ENCODE measurements at places on chromosomes 11 and 22.

DNA sequence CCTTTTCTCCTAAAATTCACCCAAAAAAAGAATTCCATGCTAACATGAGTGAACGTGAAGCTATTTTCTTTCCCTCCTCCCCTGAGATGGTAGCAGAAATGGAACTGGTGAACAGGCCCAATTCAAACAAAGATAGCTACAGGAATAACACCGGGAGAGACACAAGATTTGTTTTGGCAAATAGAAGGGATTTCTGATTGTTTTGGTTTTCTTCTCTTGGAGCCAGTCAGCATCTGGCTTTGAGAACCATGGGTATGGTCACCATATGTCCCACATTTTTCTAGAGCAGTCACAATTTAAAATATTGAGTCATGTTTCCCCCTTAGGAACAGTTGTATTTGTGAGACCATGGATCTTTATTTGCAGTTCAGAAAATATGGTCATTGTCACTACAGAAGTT, 214.1 kb downstream of the FAM76B start:
- no peak for DNase-seq

DNA sequence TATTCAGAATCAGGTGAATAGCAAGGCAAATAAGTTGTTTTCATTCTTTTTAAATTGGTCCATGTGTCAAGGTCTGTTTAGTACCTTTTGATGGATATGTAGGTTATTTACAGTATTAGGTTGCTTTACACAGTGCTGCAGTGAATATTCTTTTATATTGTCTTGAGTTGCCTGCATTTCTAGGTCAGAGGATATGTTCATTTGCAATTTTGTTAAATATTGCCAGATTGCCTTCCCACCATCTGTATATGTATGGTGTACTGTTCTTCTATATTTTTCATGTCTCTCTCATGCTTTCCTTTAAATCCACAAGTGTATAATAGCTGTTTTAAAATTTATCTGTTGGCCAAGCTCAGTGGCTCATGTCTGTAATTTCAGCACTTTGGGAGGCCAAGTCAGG, 24.6 kb downstream of the HIPK3 start:
- DNase-seq: no peak

DNA sequence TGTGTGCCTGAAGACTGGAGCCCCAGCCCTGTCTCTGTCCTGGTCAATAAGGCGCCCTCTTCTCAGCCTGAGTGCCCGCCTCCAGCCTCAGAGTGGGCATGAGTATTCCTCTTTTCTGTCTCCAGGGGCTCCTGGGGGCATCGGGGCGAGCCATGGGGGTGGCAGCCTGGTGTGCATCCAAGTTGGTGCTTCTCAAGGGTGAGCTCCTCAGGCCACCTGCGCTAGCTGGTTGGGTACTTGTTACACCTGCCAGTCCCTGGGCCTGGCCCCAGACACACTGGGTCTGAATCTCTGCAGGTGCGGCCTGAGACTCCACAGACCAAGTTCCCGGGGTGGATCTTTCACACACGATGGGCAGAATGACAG, 168.6 kb upstream of the B3GAT1 start:
- DNase-seq: no peak

DNA sequence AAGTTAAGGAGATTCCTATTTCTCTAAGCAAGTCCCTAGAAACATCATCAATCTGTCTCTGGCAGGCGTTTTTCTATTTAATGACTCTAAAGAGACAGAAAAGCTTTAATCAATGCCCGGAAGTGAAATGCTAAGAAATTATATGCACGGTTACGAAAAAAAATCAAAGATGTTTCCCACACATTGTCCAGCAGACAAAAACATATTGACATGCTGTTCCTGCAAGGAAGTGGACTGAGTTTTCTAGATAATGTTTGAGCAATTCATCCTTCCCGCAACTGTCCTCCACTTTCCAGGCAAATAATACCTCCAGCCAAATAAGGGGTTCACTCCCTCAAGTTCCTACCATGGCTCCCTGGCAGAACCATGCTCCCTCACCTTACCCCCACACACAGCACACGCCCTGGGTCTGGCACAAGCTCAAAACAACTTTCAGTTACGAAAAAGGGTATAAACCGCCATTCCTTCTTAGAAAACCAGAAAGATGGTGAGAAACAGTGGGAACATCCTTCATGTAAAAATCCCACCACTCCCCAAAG, 29.6 kb downstream of the GALNT18 start:
- DNase-seq: no peak

- DNase-seq: no peak
Observed at GRCh38 chr11:83681906-83682610, 395.9 kb upstream of the CCDC90B start.

GRCh38 chr11:79296141-79296540, 144.7 kb downstream of the TENM4 start:
- DNase-seq: peak; percentile 70

- peak; percentile 55 for DNase-seq
Observed at GRCh38 chr11:41309716-41310115, 149.7 kb downstream of the LRRC4C start.

DNA sequence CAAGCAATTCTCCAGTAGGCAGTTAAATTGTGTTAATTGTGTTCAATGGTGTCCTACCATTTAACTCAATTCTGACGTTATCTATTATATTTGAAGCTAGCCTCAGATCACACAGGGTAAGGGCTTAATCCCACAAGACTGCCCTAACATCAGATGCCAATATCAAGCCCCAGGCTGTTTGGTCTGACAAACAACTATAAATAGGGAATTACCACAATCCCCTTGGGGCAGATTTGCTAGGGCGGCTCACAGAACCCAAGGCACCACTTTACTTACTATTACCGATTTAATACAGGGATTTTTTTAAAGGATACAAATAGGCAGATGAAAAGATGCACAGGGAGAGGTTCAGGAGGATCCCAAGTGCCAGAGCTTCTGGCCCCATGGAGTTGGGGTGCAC, 678.4 kb downstream of the OPCML start:
- no peak for DNase-seq

- peak; percentile 83 for DNase-seq
Observed at GRCh38 chr22:27032091-27032761, 374.8 kb downstream of the MIAT start.

- DNase-seq: peak; percentile 74
Observed at GRCh38 chr11:7098235-7098832, 9.5 kb downstream of the RBMXL2 start.

- no peak for DNase-seq
Observed at GRCh38 chr11:33405834-33406602, 148.8 kb downstream of the HIPK3 start.

DNA sequence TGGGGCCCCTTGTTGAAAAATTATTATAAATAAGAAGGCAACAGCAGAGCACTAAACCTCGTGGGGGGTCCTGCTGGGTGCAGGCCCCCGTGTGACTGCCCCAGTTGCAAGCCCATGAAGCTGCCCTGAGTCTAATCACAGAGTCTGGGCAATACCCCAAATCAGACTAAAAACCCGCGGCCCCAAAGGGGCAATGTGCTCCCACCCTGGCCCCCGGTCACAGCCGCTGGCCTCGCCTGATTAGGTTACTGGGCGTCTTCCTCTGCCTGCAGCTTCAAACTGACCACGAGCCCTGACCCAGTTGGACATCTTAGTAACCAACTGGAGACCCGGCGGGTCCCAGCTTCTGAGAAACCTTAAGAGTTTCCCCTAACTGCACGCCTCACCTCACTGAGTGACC, 1.6 kb downstream of the CXCR5 start:
- no peak for DNase-seq

DNA sequence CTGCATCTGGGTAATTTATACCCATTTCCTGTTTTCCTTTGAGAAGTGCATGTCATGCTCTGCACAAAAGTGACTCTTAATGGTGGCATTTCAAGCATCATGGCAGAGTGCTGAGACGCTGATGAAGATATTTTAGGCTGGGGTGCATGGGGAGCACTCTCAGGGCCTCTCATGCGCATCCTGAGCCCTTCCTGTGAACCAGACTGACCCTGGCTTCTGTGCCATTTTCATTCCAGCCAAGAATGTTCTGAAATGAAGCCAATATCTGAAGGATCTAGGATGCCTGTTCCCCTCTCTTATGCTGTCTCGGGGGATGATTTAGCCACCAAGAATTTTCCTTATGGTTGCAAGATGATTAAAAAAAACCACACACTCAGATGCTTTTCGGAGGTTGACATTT, 61.5 kb downstream of the MIAT start:
- no peak for DNase-seq

DNA sequence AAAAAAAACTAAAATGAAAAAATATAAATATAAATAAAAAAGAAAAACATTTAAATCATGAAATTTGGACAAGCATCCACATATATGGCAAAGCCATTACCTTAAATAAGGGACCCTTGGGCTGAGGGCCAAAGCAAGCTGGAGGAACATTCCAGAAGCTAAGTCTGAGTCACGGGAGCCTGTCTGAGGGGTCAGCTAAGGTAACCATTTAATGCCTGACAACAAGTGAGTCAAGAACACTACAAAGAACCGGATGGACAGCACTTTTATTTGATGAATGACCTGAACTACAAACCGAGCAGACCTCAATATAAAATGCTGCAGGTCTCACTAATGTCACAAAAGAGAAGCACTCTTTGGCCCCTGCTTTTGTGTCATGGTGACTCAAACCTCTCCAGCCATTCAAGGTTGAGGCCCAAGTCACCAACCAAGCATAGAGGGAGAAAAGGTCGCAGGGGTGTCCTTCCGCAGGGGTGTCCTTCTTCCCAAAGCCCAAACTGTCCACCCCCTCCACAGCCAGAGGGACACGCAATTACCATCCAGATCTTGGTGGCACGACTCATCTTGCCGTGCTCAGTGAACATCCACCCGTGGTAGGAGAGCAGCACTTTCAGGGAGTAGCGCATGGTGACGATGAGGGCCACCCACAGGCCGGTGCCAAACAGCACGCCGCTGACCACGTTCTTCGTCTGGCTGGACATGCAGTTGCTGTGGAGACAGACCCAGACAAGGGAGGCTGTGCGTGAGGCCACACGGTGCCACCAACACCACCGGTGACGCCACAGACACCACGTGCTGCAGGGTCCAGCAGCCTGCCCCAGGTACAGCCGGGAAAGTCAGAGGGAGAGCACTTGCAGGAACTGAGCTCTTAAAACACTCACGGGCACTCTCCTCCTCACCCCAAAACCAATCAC, 34.5 kb downstream of the CPT1A start:
- DNase-seq: no peak

DNA sequence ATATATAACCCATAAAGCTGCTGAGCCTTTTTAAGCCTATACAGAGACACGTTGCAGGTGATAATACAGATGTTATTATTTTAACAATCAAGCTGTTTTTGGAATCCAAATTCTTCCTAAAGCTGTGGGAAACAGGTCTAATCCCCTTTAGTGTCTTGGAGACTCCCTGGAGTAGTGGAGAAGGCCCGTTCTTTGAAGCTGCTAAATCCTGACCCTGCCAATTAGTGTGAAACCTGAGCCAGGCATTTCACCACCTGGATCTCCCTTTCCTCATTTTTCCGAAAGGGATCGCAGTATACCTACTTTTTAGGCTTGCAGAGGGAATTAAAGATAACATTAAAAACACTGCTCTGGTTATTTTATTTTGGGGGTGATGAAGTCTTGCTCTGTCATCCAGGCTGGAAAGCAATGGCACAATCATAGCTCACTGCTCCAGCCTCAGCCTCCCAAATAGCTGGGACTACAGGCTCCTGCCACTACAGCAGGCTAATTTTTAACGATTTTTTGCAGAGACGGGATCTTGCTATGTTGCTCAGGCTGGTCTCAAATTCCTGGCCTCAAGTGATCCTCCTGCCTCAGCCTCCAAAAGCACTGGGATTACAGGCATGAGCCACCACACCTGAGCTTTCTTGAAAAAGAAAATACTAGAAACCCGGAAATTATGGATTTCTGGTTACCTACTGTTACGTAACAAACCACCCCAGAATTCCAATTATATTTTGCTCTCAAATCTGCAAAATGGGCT, 1.7 kb upstream of the EIF4ENIF1 start:
- peak; percentile 62 for DNase-seq

DNA sequence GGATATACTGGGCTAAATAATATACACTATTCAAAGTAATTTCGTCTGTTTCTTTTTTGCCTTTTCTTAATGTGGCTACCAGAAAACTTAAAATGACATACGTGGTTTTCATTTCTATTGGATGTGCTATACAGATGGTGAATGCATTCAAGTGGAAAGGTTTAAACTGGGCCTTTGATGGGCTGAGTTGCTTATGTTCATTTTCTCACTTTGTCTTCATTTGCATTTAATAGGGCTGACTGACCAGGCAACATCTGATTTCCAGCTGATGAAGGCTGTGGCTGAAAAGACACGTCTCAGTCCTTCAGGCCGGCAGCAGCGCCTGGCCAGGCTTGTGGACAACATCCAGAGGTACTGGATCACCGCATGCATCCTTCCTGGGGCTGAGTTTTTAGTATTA, 27.9 kb downstream of the PIWIL4 start:
- DNase-seq: no peak

DNA sequence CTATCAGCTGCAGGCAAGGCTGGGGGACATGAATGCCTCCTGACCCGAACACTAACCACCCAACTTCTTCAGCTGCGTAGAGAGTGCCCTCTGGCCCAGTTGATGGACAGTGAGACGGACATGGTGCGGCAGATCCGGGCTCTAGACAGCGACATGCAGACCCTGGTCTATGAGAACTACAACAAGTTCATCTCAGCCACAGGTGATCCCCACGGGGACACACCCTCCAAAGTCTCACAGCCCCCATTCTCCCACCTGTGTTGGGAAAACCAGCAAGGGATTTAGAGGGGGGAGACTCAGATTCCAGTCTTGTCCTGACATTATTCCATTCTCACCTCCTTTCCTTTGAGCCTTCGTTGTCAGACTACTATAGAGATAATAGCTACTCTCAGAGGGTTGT, 912 bp downstream of the VPS51 start:
- no peak for DNase-seq

- DNase-seq: no peak
Observed at GRCh38 chr11:77201991-77202841, 74.2 kb downstream of the MYO7A start.

- peak; percentile 49 for DNase-seq
Observed at GRCh38 chr22:36790648-36791047, 14.7 kb upstream of the IFT27 start.

- no peak for DNase-seq
Observed at GRCh38 chr11:66569076-66569475, 670 bp upstream of the CTSF start.

DNA sequence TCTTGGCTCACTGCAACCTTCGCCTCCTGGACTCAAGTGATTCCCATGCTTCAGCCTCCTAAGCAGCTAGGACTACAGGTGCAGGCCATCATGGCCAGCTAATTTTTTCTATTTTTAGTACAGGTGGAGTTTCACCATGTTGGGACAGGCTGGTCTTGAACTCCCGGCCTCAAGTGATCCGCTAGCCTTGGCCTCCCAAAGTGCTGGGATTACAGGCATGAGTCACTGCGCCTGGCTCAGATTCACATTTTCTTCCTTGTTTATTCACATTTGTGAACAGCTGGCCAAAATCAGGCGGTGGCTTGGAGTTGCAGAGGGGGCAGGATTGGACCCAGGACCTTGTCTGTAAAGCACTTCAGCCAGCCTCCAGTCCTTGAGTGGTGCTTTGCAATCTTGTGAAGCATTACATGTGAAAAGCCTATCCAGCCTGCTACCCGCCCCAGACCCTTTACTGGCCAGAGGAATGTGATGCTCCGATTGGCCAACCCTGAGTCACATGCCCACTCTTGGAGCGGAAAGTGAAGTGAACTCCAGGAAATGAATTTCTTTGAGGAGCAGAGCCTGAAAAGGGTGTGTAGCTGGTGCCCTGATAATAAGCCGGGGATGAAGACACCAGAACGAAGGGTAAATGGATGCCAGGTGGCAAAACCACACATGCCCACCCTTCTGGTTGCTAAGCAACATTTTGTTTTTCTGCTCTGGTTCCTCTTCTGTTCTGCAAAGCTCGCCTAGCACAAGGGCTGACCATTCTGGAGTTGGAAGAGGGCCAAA, 62.6 kb upstream of the PTPRJ start:
- DNase-seq: peak; percentile 85

GRCh38 chr11:121337078-121337477, 44.5 kb downstream of the SC5D start:
- DNase-seq: no peak
